Chondrocyte (in vitro differentiated cells): ENCODE measurements at places on chromosomes 5 and 9. TPM values are rescaled to one million over a fixed set of nuclear protein-coding genes. Genes with fewer than 3 reads are reported as not detected.

CTNNA1 gene
- total RNA-seq: 326 to 397 TPM (median 393 TPM) in 3 replicates

SMIM33 gene
- total RNA-seq: not detected in 3 replicates

DBH gene
- not detected in 3 replicates for total RNA-seq

IFNE gene
- total RNA-seq: not detected in 3 replicates

C9orf78 gene
- total RNA-seq: 37.3 to 45.7 TPM (median 37.7 TPM) in 3 replicates

NR4A3 gene
- 0.34 to 1.3 TPM (median 1.2 TPM) in 3 replicates for total RNA-seq

SV2C gene
- total RNA-seq: 0.02 TPM in 1 of 3 replicates, not detected in the others

TOR4A gene
- total RNA-seq: 0.85 to 3.5 TPM (median 3.4 TPM) in 3 replicates

FCN2 gene
- not detected in 3 replicates for total RNA-seq

SLC27A6 gene
- 0.27 to 0.62 TPM in 2 of 3 replicates, not detected in the other for total RNA-seq

FST gene
- total RNA-seq: 4.8 to 5.6 TPM (median 4.9 TPM) in 3 replicates

SLC1A1 gene
- total RNA-seq: 7.1 to 11.0 TPM (median 10.2 TPM) in 3 replicates

ADAMTS16 gene
- total RNA-seq: 6.5 to 12.8 TPM (median 12.5 TPM) in 3 replicates

FOXD4L5 gene
- total RNA-seq: 0.10 to 0.51 TPM (median 0.18 TPM) in 3 replicates

LCN1 gene
- total RNA-seq: 0.60 TPM in 1 of 3 replicates, not detected in the others
